ENCODE measurements at places on chromosomes 2 and 18.
A peak's percentile ranks its signal among the peaks of the same experiment; 100 is the strongest.

DNA sequence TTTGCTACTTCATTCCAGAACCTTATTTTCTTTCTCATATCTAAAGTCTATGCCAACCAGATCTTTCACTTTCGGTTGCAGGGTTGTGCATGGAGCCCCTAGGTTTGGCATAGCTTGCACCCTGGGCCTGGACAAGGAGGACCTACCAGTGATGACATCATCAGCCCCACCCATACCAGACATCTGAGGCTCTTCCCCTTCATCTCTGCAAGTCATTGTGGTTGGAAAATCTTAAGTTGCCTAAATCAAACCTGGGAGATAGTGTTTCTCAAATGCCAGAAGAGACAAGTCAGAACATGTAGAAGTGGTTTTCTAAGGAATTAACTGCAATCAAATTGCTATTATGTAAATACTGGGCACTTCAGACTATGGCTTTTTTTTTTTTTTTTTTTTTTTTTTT is 363.3 kb downstream of the ZNF516 start:
- DNase-seq, result no peak

DNA sequence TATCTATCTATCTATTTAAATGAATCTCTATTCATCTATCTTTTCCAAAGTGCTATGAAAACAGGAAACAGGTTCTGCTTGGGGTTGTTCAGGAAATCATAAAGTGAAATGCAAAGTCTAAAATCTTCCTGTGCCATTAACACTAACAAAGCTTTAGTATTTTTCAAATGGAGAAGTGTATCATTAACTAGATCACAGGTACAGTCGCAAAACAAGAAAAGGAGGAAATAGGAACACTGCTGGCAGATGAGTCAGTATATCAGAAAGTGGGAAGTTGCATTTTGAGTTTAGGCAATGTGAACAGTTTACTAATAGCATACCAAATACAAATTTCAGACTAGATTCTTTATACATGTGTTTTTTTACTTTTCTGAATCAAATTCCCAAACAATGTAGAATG is 888.5 kb upstream of the FSHR start:
- no peak for DNase-seq

- DNase-seq, result no peak
Measured at GRCh38 chr2:223805008-223805407, 32.4 kb downstream of the AP1S3 start.

- DNase-seq, result no peak
Measured at GRCh38 chr2:23155022-23155421, 230.0 kb upstream of the KLHL29 start.

- DNase-seq, result no peak
Measured at GRCh38 chr2:217817466-217818292, 185.1 kb downstream of the TNS1 start.

DNA sequence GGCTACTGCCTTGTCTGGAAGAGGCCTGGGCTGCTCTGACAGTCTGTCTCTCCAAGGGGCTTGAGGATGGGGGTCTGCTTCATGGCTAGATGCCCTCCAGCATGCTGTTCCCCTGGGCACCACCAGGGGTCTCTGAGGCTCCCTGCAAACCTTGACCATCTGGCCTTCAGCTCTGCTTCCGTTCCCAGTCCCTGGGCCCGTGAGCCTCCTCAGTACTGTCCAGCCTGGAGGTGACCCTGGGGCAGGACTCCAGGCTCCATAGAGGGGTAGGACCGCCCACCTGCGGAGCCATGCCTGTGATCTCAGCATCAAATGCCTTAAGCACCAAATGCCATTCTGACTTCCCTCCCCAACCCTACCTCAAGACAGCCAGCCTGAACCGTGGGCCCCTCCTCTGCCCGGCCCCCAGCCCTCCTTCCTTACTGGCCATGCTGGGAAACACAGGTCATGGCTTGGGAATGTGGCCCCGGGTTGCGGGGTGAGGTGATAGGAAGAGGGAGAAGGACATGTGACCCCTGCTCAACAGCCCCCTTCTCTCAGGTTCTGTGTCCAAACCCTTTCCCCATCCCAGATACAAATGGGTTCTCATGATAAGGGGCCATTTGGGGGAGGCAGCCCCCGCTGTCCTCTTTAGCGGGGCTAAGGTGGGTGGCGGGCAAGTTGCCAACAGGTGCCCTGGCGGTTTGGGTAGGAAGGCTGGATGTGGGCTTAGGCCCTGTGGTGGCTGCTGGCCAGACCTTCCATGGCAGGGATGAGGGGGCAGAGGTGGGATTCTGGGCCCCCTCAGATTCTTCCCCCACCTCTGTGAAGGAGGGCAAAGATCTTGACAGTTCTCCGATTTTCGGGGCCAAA is 25.0 kb downstream of the SPEG start:
- peak; percentile 66 for DNase-seq

- DNase-seq, result no peak
Measured at GRCh38 chr2:230179907-230180306, 39.9 kb downstream of the SP110 start.

DNA sequence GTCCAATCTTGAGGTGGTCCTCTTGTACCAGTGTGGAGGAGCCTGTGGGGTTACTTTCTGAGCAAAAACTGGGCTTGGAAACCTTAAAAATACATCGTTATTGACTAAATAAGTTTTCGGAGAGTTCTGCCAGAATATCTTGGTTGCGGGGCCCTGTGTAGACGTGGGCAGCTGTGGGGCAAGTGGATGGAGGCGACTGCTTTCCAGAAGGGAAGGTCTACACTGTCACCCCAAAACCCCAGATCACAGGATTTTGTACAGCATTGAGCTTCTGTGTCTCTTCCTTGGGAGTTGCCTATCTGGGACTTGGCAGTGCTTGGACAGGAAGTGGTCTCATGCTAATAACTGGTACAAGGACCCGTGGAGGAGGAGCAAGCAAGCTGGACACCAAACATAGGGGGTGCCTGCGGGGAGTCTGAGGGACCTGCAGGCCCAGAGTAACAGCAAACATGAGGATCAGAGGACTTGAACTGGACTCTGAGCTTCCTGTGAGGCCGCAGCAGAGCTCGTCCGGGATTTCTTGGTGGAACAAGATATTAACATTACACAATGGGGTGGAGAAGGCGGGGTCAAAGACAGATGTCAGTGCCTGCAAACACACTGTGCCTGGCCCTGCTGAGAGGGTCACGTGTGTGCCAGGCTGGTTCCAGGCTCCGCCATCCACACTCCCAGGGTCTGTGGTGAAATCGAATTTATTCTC is 48.0 kb upstream of the CTLA4 start:
- peak; percentile 33 for DNase-seq

GRCh38 chr2:8219096-8219495 is 462.8 kb upstream of the ID2 start:
- no peak for DNase-seq

DNA sequence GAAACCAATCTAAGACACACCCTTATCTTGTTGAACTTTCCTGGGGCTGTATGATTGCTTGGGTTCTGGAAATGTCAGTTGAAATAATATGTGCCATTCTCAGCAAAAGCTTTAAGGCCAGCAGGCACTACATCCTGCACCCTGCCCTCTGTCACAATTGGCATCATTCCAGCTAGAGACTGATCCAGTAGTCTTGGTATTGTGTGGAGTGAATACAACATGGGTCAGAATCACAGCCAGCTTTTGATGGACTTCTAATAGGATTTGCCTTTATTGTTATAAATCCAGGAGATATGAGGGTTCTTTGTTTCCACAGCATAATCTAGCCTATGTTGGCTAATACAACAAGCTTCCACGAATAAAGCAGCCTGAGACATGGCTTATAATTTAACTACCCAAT is 617.0 kb upstream of the CDH2 start:
- DNase-seq, result no peak

- DNase-seq, result no peak
Measured at GRCh38 chr2:171149171-171149938, 11.3 kb downstream of the TLK1 start.

DNA sequence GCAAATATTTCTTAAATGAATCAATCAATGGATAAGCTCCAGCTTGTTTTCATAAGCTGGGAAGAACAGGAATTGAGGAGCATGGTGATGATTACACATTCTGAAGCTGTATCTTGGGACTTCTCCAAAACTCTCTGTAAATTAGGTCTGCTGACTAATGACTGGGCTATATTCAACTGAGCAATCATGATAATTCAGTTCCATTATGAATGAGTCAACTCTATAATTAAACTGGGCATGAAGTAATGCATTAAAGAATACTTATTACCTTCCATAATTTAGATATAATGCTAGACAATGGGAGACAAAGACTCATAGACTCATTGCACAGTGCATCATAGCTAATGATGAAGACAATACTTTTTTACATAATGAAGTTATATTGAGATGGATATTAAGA is 207.4 kb downstream of the CBLN2 start:
- no peak for DNase-seq

DNA sequence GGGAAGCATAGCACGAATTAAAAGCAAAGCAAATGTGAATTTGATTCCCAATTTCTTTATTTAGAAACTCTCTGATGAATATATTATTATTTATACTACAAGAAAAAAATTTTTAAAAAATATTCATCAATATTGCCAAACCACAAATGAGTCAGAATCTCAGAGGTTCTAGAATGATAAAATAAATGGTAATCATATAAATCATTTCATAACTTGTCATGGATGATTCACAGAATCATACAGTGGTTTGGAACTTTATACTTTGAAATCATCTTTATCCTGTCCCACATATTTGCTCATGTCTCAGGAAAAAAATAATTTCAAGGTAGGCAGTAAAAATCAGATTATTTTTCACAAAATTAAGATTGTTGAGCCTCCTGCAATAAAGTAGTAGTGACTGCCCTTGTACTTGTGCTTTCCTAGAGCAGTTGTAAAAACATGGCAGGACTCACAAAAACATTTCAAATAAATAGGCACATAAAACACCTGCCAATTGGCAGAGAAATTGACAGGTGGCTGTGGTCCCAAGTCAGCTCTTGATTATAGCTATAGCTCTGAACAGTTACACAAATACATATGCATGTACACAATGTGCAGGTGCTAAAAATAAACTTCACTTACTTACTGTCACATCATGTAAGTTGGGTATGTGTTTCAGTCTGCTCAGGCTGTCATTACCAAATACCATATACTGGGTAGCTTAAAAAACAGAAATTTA is 273.9 kb upstream of the SESTD1 start:
- DNase-seq, result no peak

GRCh38 chr2:111178730-111179405 is 58.2 kb downstream of the BCL2L11 start:
- peak; percentile 64 for DNase-seq

DNA sequence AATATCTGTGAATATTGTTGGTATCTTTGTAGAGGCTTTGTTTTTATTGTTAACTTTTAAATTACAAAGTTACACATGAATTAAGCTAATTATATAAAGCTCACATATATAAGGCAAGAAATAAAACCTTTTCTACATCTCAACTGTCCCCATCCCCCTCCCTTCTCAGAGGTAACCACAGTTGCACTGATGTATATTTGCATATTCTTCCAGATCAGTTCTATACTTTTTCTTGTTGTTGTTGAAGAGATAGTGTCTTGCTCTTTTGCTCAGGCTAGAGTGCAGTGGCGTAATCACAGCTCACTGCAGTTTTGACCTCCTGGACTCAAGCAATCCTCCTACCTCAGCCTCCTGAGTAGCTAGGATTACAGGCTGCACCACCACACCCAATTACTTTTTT is 36.0 kb upstream of the CDC42EP3 start:
- no peak for DNase-seq

DNA sequence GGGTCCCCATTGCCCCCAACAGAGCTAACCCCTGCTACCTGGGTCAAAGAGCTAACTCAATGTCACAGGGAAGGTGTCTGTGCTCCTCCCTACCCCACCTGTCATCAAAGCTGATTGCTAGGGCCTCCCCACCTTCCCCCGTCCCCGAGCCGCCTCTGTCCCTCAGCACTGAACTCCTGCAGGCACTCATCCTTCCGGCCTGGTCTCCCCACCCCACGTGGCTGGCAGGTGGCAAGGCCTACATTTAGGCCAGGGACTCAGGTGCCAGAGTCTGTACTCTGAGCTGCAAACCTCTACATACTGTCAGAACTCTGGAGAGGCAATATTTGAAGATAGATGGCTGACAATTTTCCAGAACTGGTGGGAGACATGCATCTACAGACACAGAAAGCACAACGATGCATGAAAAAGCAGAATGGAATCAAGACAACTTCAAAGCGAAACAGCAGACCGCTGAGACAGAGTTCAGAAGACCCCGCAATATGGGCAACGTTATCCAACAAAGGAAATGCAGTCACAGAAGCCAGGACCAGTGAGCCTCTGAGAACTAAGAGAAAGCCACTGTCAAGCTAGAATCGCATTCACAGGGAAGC is 195.8 kb downstream of the HDAC4 start:
- no peak for DNase-seq

- DNase-seq, result no peak
Measured at GRCh38 chr2:199594443-199594842, 136.7 kb upstream of the SATB2 start.

DNA sequence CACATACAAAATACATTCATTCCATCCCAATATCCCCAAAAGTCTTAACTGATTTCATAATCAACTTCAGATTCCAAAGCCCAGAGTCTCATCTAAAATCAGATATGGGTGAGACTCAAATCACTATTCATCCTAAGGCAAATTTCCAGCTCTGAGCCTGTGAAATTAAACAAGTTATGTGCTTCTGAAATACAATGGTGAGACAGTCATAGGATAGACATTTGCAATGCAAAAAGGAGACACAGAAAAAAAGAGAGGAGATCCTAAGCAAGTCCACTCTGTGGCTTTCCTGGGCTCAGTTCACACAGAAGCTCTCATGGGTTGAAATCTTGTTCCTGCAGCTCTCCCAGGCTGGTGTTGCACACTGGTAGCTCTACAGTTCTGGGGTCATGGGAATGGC is 18.3 kb downstream of the ZNF892 start:
- no peak for DNase-seq

GRCh38 chr18:49149011-49149410 is 198.2 kb upstream of the SMAD7 start:
- no peak for DNase-seq

DNA sequence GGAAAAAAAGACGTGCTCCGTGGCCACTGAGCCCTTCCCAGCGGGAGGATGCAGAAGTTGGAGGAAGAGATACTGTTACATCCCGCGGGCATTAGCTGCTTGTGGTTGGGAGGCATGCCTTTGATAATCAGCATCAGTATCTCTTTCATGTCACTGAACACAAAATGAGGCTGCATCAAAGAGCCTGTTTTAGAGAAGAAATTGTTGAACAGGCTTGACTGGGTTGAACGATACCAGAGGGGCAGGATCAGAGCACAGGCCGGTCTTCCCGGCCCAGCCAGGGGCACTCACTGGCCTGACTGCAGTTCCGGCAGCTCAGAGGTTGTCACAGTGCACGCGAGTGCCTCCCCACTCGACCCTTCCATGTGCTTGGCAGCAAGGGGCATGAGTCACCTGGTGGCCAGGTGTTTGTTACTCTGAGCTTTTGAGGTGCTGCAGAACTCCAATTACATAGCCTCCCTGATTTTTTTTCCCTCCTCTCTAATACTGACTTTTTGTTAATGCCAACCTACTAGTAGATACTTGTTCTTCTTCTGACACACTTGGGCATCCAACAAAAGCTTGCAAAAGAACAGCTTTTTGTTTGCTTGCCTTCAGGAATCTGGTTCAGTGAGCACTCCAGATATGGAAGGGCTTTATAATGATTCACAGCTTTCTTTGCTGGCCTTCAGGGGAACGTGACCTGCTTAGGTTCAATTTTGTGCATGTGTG is 121.6 kb downstream of the VAPA start:
- peak; percentile 44 for DNase-seq

Data from HT-29 (cell line).